ENCODE measurements at places on chromosomes 7 and 10.

DNA sequence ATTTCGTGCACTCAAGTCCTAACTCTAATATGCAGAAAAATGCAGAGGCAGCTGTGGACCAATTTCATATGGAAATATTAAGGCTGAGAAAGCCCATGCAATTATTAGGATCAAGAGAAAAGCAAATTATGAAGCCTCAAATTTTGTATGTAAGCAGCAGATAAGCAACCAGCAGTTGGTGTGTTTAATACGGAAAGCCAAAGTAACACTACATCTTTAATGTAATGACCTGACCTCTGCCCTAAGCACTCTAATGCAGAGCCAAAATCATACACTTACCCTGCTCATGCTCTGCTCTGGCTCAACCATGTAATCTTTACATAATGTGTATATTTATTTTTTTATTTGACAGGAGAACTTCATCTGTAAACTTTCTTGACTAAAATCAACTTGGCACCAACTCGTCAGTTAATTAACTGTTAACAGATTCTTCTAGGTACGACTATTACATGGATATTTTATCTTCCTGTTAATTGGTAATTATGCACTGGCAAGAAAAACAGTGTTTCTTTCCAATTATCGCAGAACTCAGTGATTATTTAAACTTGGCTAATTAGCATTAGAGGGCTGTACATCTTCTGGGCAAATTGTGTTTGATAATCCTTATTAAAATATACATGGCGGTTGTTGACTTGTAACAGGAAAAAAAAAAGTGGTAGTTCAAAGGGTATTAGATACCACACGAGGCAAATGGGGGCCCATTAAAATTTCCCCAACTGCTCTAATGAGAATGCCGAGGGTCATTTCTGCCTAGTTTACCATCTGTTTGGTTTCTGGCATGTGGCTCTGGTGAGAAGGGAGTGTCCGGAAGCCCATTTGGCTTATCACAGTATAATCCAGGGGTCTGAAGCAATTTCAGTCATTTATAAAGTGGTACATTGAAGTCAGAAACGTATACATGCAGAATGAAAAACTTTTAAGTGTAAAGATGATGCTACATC, 94.5 kb downstream of the RELN start:
- DNase-seq, result no peak

DNA sequence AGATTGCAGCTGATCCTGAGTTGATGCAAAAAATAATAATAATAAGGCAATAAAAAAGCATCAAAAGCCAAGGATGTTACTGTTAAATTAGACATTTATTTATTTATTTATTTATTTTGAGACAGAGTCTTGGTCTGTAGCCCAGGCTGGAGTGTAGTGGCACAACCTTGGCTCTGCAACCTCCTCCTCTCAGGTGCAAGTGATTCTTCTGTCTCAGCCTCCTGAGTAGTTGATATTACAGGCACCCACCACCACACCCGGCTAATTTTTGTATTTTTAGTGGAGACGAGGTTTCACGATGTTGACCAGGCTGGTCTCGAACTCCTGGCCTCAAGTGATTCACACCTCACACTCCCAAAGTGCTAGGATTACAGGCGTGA, 465.5 kb upstream of the NRP1 start:
- DNase-seq, result no peak

DNA sequence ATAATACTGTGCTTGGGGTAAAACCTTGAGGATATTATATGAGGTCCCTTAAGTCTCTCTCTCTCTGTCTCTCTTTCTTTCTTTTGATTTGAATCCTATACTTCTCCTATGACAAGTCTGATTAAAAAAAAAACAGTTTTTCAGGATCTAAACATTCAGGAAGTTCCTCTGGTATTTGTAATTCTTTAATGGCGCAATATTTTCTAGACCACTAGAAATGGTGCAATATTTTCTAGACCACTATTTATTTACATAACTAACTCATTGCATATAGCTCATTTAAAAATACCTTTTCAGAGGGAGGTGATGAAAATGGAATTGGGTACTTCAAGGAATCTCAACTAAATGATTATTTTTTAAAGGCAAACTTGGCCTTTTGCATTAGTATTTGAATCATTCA, 1235.3 kb downstream of the GATA3 start:
- DNase-seq, result no peak

DNA sequence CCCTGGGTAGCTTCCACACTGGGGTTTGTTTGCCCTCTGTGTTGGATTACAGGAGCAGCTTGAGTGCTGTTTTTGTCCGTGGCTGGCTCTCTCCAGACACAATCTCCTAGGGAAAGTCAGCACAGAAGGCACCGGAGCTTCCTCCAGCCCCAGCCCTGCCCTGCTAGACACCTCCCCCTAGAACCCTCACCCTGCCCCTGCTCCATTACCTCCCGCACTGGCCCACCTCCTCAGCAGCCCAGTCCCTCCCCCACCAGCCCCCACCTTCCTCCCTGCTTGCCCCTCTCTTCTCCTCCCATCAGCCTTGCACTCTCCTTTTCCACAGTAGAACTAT, 130.5 kb downstream of the ADCY1 start:
- no peak for DNase-seq

DNA sequence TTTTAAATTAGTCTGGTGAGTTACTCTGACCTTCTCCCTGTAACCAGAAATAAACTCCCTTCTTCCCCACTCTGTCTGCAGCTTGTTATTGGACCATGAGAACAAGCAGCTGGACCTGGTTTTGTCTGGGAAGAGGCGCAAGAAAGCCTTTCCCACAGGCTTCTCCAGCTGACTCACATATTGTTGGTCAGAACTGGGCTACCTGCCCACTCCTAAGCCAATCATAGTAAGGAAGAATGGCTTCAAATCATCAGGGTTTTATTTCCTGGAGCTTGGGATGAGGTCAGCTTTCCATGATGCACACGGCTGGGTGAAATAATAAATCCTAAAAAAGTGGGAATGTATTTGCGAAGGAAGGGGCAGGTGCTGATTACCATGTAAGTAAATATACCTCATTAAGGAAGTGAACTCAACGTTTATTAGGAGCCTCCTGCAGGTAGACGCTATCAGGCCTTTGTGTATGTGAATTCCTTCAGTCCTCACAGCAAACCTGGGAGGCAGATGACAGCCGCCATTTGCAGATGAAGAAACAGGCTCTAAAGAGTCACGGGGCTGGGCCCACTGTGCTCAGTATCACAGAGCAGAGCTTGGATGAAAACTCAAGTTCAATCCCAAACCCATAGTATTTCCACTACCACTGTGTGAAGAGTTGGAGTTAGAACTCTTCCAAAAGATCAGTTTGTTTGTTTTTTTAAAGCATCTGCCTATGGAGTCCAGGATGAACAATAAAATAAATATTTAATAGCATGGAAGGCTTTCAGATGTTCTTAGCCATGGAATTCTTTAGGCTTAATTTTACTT, 32.8 kb downstream of the IL15RA start:
- DNase-seq, result no peak
